ENCODE measurements at places on chromosomes 16 and 17.

- DNase-seq, result no peak
Observed at GRCh38 chr16:17134586-17134985, 336.2 kb downstream of the XYLT1 start.

DNA sequence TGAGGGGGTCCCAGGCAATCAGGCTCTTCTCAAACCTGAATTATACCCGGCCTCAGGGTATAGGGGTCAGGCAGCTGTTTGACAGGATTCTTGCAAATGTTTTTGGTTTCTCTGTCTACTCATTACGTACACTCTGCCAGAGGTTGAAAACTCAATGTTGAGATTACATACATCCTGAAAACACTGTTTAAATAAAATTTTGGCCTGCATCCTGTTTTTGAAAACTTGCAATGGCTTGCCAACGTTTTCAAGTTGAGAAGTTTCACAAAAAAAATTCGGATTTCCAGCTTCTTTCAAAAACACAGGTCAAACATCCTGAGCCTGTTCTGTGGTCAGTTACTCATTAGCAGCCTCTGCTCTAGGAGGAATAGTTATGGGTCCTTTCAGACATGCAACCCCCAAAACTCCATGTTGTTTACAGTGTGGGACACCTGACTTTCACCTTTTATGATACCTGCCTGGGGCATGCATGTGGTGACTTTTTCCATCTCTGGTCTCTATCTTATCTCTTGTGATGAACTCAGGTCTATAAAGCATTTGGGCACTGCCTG lies 577.8 kb downstream of the WWOX start:
- no peak for DNase-seq

GRCh38 chr17:79813297-79814126 lies 16.6 kb upstream of the CBX8 start:
- DNase-seq, result no peak

GRCh38 chr17:1474402-1475189 lies 17.9 kb downstream of the MYO1C start:
- DNase-seq, result no peak

DNA sequence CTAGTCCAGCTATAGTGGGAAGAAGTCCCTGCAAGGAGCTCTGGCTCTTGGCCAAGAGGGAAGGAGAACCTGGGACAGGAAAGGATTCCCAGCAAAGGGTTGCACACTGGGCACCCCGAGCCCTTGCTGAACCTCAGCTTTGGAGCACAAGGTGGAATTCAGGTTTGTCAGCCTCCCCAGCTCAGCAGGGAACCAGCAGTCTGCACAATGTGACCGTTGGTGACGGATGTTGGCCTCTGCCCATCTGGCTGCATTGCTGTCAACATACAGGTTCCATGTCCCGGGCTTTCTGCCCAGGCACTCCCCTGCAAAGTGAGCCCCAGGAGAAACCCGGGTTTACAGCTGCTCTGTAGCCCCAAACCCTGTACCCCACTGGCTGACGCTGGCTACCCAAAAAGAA lies 6.7 kb downstream of the RPRML start:
- DNase-seq, result no peak

- DNase-seq, result peak; percentile 24
Observed at GRCh38 chr17:77089124-77089490, 51.7 kb upstream of the SEC14L1 start.

- no peak for DNase-seq
Observed at GRCh38 chr16:2787406-2787805, at the start of gene PRSS33. PRSS33 (minus strand) TSS chr16:2787560; CDS start chr16:2786547, 1,013 bp downstream.

DNA sequence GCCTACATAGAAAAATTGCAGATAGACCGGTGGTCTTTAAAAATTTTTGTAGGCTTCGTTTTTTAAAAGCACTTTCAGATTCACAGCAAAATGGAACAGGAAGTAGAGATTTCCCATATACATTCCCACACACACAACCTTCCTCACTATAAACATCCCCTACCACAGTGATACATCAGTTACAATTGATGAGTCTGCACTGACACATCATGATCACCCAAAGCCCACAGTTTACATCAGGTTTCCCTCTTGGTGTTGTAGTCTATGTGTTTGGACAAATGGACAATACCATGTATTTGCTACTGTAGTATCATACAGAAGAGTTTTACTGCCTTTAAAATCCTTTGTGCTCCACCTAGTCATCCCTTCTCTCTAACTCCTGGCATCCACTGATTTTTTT lies 113.9 kb upstream of the ADAMTS18 start:
- no peak for DNase-seq

- DNase-seq, result no peak
Observed at GRCh38 chr16:86085795-86086194, 186.8 kb downstream of the IRF8 start.

DNA sequence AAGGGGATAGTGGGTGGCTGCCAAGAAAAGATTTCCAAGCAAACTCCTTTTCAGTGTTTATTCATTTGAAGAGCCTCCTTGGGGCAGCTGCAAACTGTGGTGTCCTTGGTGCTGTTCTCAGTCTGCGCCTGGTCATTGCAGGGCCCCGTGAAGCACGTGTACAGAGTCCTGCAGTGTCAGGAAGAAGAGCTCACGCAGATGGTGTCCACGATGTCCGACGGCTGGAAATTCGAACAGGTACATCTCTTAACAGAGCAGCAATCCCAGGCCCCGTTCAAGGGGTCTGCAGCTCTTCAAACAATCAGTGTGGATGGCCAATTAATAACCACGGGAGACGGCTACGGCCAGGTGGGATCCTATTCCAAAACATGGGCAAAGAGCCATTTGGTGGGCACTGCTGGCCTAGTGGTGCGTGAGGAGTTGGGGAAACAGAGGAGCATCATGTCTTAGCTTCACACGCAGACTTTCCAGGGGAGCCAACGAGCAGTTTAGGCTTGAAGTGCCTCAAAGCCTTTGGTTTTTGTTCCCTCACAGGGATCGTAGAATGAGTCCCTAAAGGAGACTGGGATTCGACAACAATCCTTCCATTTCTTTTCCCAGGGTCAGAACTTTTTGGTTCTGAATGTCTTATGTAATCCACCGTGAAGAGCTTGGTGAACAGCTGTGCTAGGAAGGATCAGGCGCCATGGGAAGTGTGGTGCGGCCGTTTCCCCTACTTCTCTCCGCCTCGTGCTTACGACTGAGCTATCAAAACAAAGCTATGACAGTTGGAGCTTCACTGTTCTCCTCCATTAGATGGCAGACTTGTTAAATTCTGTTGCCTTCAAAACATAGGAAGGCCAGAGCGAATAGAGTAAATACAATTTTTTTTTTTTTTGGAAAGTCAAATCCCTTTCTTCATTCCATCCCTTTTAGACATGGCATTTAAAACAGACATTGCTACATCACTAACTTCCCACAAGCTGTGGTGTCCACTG lies 12.6 kb downstream of the KCTD2 start:
- DNase-seq, result peak; percentile 37

DNA sequence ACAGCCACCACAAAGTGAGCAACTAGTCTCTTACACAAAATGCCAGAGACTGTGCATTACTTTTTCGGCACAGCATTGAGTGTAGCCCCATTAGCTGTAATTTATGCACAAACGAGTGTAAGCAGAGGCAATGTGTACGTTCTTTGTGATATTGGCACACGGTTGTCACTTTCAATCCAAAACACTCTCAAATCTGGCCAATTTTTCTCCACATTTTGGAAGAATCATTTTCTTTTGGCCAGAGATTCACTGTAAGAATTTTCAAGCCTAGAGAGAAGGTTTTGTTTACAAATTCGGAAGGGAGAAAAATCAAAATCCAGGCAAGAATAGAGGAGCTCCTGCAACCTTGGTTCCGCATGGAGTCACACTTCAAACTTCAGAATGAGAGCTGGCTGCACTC lies 15.4 kb upstream of the KIF2B start:
- DNase-seq, result no peak

DNA sequence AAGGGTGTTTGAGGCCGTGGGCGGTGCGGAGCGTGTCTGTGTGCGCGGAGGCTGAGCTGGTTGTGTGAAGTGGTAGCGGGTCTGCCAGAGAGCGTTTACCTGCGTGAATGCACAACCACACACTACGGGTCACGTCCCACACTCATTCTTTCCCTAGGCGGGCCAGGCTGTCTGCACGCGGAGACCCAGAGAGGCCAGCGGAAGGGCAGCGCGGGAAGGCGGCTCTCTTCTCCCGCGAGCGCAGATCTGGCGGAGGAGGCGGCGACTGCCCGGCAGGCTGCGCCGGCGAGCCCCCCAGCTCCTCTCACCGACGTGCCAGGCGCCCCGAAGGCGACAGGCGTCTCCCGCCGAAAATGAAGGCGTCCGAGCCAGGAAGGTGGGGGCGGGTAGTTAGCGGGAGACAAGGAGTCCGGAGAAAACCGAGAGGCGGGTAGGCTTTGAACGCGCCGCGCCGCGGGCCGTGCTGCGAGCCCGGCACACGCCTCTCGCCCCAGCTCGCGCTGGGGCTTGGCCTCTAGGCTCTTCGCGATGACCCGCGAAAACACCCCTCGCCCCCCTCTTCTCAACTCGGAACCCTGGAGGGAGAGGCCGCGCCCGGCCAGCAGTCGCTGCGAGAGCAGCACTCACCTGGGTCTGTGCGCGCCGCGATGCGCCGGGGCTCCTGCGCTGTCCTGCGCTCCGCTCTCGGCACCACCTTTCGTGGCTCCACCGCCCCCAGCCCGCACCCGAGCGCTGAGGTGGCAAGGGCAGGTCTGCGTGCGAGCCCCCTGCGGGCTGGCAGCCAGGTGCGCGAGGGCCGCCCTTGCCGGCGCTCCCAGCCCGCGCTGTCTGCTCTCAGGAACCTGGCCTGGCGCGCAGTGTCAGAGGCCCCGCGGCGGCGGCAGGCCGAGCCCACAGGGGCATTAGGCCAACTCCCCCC lies 2.0 kb upstream of the FOXF1 start:
- DNase-seq, result no peak

DNA sequence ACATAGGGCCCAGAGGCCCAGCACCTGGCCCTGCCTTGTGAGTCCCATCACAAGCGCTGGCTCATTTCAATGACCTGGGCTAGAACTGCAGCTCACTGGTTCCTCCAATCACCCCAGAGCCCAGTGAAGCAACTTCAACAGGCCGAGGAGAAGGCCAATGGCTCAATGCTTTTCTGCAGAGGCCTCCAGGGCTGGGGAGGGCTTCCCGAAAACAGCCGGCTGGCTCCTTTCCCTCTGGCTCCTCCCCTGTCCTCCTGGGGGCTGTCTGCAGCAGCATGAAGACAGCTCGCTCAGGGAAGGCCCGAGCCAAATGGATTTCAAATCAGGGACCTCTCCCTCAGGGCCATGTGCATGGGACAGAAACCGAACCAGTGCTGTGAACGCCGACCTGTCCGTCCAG lies 121.6 kb downstream of the ZNF423 start:
- DNase-seq, result no peak

GRCh38 chr16:82133798-82134197 lies 36.2 kb downstream of the MPHOSPH6 start:
- no peak for DNase-seq

GRCh38 chr17:79951361-79952264 lies 84.1 kb downstream of the TBC1D16 start:
- no peak for DNase-seq

DNA sequence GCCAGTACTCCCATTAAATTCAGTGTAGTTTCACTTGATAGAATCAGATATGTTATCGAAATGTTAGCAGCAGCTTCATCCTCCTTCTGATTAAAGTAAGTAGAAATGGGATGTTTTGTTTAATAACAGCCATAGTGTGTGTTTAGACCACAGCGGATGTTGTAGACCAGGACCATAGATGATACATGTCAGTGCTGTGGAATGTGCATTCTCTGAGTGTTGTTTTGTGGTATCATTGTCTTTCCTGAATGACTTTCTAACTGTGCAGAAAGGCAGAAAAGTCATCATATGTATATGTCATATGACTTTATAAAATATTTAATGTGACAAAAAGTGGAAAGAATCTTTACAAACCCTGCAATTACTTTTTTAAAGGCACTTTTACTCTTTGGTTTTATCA lies 55.6 kb downstream of the CYLD start:
- no peak for DNase-seq

DNA sequence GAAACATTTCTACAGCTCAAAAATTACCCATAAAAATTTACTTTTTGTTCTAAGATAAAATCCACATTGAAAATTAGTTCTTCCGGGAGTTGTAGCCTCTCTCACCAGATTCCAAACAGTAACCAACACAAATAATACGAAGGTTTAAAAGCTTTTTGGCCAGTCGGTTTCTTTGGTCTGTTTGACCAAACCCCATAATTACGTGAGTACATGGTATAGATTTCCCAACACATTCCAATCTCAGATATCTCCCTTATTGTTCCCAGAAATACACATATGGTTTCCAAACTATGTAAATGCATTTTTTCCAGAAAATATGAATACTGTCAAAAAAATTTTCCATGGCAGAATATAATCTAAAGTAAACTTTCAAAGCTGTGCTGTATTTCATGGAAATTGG lies 722.0 kb downstream of the KCNJ2 start:
- no peak for DNase-seq

DNA sequence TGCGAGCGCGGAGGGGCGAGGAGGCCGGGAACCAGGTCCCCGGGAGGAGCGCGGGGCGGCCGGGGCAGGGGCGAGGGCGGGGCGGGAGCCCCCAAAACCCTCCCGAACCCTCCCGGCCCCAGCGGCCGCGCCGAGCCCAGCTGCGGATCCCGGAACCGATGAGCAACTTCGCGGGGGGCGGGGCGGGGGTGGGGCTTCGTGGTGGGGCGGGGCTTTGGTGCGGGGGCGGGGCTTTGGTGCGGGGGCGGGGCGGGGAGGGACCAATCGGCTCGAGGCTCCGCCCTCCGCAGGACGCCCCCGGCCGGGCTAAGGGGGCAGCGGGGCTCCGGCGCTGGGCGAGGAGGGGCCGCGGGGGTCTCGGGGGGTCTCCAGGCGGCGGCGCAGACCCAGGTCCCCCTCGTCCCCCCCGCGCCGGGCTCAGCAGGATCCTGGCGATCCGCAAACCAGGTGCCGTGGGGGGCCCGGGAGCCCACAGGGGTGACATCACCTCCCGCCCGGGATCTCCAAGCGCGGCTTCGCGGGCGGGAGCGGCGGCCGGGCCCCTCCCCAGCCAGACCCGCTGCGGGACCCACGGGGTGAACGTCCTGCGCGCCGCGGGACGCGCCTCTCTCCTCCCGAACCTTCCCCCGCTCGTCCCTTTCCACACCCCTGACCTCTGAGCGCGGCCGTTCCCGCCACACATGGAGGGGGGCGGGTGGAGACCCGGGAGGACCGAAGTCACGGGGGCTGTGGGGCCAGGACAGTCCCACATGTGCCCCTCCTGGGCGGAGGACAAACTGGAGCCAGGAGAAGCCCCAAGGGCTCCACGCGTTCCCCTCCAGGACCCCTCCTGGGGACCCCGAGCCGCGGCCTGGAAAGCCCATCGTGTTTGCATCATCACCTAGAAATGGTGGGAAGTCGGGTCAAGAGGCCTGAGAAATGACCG lies at the start of gene ABR:
TSS of gene ABR (minus strand) at position 164 of the 925 bp plus-strand sequence. CDS start 254 bp downstream, outside the sequence.
- DNase-seq, result no peak

DNA sequence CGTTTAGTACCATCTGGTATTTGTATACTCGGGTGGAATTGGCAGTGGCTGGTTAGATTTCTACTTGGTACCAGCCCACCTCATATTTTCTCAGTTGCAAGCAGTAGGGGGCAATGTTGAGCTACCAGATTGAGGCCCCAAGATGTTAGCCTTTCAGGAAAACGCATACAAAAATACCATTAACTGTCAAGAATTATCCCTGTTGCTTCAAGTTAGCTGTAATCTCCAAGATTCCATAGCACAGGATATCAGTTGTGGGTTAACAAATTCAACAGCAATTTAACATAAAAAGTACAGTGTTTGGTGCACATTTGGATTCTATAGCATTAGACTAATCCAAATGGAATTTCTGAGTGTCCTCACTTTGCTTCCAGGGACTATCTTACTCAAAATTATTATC lies 188.2 kb downstream of the FTO start:
- DNase-seq, result peak; percentile 21

GRCh38 chr17:73309727-73310596 lies 1.8 kb downstream of the CDC42EP4 start:
- peak; percentile 78 for DNase-seq
